LoVo (cell line): ENCODE measurements at places on chromosomes 2 and 18.

DNA sequence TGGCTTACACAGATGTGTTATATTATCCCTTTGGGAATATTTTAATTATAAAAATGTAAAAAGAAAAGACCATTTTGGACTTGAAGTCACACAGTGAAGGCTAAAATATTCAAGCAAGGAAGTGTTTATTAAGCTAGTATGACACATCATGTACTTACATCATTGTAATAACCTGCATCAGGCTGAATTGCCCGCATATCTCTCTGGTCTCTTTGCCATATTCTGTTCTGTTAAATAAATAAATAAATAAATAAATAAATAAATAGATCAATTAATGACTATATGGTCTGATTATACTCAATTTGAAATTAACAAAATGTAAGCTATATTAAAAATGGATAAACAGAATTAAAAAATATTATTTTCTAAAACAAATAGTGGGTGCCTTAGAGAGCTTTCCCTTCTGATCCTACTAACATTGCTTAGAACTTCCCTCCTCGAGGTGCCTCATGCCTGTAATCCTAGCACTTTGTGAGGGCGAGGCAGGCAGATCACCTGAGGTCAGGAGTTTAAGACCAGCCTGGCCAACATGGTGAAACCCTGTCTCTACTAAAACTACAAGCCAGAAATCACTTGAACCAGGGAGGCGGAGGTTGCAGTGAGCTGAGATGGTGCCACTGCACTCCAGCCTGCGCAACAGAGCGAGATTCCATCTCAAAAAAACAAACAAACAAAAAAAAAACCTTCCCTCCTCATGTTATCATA is 42.0 kb downstream of the WDR33 start:
- no peak for DNase-seq

DNA sequence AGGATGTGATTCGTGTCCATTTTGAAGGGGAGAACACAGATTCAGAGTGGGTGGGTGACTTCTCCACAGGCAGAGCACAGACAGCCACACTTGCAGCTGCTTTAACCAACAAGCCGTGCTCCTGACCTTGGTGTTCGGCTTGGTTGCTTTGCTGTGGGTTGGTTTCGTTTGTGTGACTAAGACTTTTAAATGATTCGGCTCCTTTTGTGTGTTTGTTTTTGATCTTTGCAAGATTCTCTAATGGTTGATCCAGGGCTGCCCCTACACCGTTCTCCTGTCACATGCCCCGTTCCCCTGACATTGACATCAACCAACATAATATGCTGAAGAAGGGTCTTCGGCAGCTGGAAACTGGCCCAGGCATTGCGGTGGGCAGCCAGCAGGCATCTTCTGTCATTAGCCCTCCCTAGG is 95.9 kb upstream of the MBOAT2 start:
- DNase-seq, result no peak

GRCh38 chr2:39107156-39107555 is 13.7 kb downstream of the SOS1 start:
- no peak for DNase-seq

GRCh38 chr2:74573747-74574562 is 19.4 kb downstream of the DOK1 start:
- peak; percentile 13 for DNase-seq

DNA sequence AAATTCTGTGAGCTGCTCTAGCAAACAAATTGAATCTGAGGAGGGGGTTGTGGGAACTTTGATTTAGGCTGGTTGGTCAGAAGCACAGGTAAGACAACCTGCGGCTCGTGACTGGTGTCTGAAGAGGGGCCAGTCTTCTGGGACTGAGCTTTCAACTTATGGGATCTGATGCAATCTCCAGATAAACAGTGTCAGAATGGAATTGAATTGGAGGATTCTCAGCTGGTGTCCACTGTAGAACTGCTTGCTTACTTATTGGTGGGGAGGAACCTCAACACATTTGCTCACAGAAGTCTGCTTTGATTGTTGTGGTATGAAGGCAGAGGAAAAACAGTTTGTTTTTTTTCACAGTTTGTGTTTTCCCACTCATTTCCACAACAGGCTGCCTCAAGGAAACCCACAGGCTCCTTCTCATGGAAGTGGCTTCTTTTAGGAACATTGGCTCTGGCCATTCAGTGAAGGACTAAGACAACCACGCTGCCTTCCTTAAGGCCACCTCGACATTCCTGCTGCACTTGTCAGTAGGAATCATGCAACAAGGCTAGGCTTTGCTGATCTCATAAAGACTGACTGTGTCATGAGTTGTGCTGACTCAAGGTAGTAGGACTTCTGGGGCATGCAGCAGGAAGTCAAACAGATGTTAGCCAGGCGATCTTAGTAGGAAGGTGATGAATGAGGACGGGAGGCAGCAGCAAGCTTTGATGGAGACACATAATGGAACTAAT is 104.7 kb downstream of the TSN start:
- peak; percentile 34 for DNase-seq

DNA sequence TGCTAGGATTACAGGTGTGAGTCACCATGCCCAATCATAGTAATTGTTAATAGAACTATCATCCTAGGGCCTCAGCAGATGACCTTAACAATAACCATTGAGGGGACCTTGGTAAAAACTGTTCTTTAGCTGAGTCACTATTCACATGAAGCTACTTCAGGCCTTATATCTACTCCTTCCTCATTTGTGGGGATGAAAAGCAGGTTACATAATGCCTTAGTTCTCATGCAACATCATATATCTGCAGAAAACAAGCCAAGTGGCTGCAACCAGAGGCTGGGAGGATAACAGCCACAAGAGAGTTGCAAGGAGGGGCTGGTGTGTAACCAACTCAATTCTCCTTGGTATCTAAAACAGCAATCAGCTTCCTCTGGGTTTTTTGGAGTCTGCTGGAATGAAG is 445.4 kb downstream of the NBAS start:
- no peak for DNase-seq

DNA sequence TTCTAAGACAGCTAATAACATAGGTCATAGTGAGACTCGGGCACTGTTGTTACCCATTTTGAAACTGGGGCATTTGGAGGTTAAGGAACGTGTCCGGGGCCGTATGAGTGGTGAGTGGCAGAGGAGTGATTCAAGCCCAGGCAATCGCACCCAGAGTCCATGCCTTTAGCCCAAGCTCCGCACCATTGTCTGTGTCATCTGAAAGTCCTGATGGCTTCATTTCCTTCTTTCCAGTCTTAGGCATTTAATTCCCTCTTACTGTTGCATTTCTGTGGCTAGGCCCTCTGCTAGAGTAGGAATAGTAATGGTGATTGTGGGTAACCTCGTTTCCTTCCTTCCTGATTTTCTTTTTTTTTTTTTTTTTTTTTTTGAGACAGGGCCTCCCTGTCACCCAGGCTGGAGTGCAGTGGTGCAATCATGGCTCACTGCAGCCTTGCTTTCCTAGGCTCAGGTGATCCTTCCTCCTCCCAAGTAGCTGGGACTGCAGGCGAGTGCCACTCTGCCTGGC is 49.8 kb upstream of the ASB1 start:
- DNase-seq, result no peak

- DNase-seq, result no peak
These were observed 396.5 kb upstream of the SALL3 start for GRCh38 chr18:78582898-78583738.

GRCh38 chr2:169845016-169845415 is 17.8 kb downstream of the UBR3 start:
- no peak for DNase-seq

DNA sequence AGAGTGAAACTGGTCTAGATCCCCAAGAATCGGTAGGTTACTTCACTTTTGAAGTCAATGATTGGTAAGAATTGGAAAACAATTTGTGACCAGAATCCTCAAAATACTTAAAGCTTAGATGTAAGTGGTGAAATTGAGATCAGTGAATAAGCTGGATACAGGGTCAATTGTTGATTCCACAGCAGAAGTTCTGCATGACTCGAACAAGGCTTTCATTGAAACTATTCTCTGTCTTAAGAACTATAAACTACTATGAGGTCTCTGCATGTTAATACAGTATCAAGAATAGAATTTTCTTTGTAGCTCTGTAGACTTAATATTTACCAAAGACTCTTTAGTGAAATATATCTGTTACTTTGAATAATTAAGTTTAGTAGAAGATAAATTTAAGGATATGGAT is 324.2 kb upstream of the FIGN start:
- DNase-seq, result no peak

- no peak for DNase-seq
These were observed 92.4 kb downstream of the PLB1 start for GRCh38 chr2:28588292-28588670.

GRCh38 chr2:199757233-199757870 is 93.6 kb downstream of the FTCDNL1 start:
- DNase-seq, result no peak

DNA sequence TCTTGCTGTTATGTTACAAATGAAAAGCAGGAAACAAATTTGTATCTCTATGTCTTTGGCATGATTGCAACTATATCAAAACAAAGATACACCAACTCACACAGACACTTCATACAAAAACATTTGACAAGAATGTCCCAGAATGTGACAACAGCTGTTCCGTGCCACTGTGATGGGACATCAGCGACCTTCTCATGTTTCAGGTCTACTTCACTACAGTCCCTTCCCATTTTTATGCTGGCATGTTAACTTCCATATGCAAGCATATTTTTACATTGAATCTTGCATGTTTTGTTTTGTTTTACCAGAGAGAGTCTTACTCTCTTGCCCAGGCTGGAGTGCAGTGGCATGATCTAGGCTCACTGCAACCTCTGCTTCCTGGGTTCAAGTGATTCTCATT is 71.2 kb downstream of the STK25 start:
- DNase-seq, result no peak

GRCh38 chr2:136242687-136243277 is 124.8 kb upstream of the CXCR4 start:
- no peak for DNase-seq

GRCh38 chr18:25299426-25300300 is 52.3 kb downstream of the ZNF521 start:
- no peak for DNase-seq

DNA sequence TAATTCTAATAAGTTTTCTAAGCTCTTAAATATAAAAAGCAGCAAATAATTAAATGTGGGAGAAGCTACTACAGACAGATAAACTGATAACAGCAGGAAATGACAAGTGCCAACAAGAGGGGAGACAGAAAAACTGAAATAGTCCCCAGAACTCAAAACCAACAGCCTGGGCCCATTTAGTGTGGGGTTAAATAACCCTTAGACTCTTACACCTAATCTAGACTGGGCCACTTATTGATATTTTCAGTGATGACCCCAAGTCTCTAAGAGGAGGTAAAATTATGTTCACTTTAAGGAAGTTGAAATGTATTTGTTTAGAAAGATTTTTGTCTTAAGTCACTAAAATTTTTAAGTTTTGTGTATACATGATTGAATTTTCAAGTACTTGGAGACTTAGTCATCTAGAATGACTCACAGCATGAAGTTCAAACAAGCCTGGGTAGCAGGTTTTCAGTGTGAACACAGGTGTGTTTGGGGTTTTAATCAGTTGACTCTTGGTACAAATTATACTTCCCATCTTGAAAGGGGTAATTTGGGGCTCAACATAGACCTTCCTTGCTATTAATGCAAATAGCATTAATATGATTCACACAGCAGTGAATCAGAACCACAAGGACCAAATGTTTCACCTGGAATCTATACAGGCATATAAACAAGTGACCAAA is 54.9 kb upstream of the MYO3B start:
- peak; percentile 28 for DNase-seq

- no peak for DNase-seq
These were observed 80.1 kb upstream of the SMIM21 start for GRCh38 chr18:75507636-75508035.

DNA sequence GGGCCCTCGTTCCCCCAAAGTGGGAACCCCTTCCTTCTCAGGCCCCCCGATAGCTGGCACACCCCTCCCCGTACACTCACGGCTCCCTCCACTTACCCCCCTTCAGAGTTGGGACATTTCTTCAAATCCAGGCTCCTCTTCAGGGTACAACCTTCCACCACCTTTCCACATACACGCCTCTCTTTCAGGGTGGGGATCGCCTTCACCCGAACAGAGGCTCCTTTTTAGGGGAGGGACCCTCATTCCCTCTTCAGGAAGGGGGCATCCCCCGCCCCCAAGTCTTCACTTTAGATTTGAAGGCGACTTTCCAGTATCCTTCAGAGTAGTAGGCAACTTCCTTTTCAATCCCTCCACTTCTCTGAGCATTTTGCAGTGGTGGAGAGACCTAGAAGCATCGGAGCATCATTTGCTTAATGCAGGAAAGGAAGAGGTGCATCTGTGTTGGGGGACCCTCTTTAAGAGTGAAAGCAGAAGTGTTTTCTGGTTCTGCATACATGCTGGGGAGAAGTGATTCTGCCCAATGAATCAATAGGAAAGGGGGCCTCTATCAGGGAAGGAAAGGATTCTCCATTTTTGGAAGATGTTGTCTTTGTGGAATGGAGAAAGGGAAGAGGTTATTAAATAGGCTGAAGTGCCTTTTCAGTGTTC is 845 bp downstream of the EML4 start:
- no peak for DNase-seq

- no peak for DNase-seq
These were observed 273.6 kb upstream of the NCKAP5 start for GRCh38 chr2:133841900-133842299.

- peak; percentile 51 for DNase-seq
These were observed 375.0 kb downstream of the CTNNA2 start for GRCh38 chr2:79887747-79888374.

GRCh38 chr18:77173275-77174030 is 40.9 kb upstream of the MBP start:
- DNase-seq, result no peak

DNA sequence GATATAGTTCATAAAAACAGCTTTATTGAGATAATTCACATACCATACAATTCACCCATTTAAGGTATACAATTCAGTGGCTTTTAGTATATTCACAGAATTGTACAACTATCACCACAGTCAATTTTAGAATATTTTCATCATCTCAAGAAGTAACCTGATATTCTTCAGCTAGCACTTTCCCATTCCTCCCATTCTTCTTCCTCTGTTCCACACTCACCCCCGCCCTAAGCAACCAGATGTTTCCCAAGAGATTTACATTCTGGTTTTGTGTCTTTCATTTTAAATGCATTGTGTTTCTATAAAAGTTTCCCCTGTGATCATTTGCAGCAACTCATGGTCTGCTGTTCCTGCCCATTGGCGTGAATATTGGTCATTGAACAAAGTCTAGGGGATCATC is 5.4 kb downstream of the GPN1 start:
- no peak for DNase-seq

GRCh38 chr2:190579915-190580846 is 45.7 kb upstream of the NEMP2 start:
- DNase-seq, result peak; percentile 33

- no peak for DNase-seq
These were observed 129.3 kb downstream of the EXOC6B start for GRCh38 chr2:72696559-72696958.

GRCh38 chr2:173966274-173967098 is 1.3 kb upstream of the SP3 start:
- DNase-seq, result peak; percentile 62

- no peak for DNase-seq
These were observed 31.4 kb downstream of the GALM start for GRCh38 chr2:38697116-38697840.

DNA sequence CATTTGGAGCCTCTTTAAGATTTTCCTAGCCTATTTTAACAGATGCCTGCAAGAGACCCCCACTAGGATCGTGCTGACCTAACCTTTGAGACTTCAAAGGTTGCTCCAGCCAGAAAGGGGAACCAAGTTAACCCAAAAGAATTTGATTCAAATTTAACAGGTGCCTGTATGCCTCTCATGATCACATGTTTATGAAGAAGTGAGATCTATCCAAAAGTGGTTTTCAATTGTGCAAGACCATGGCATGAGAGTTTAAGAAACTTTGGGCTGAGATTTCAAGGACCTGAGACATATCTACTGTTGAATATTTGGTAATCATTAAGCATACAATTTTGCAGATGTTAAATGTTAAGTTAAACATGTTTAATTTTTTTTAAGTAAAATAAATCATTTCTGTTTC is 1.3 kb upstream of the RSAD2 start:
- DNase-seq, result no peak
